Thymus (tissue), 14 donors: ENCODE measurements at places on chromosomes 2 and 18.

DNA sequence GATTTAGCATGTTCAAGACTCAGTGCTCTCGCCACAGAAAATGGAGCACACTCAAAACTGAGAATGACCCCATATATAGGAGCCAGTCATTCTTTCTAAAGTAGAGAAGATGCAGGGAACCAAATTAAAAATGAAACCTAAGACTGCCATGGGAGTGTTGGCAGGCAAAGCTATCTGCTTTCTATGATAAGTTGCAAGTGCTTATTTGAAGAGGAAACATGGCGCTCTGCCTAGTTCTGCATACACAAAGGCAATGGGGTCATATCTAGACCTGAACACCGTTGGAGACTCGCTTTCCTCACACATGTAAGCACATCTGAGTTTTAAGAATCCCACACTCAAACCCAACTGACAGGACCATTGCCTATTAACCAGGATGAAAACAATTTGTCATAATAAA is 292.5 kb downstream of the ALK start:
- H3K36me3 ChIP-seq = no peaks in the 10 kb centered on the region
- no peak for DNase-seq
- H3K4me1 ChIP-seq = no peaks in the 10 kb centered on the region
- no peak overlapping the region for H3K4me3 ChIP-seq
- H3K27me3 ChIP-seq = no peaks in the 10 kb centered on the region

DNA sequence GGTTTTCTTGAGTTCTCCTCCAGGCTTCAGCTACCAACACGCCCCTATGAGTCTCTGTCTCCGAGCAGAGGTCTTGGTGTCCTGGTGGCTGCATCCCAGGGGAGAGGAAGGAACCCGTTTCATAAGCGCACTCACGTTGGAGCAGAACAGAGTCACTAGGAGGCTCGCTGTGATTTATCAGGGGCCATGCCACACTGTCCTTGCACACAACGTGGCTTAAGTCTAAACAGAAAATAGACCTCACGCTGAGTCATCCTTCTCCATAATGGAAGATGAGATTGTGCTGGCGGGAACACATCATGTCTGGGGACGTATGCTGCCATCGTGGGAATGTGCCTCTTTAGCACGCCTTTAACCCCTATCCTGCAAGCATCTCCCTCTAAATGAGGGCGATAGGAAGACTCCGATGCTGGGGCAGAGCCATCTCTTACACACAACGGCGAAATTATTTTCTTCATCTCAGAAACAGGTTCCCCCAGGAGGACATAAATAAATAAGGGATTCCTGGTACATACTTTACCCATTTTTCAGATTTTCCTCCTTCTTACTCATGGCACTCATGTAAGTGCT is 211.4 kb downstream of the KLHL29 start:
- H3K4me1 ChIP-seq = no peaks in the 10 kb centered on the region
- H3K27ac ChIP-seq = no peak overlapping the region
- DNase-seq = no peak
- H3K36me3 ChIP-seq = no peaks in the 10 kb centered on the region
- H3K4me3 ChIP-seq = no peak overlapping the region

DNA sequence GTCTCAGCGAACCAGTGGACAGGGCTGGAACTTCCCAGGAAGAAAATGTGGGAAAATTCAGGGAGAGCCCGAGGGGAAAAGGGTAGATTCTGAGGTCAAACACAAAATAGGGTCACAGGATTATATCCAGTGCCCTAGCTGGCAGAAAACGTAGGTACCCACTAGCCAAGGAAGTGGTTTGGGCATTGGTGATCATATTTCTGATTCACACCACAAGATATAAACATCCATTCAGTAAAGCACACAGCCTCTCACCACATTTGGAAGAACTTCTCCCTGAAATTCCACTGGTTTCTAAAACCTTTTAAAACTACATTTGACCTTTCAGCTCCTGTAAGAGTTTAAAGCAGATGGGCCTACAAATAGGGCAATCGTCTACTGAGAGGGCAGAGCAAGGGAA is 186.9 kb downstream of the TTC32 start:
- no peaks in the 10 kb centered on the region for H3K4me1 ChIP-seq
- DNase-seq = no peak
- no peaks in the 10 kb centered on the region for H3K27me3 ChIP-seq
- no peaks in the 10 kb centered on the region for H3K36me3 ChIP-seq
- no peak overlapping the region for H3K27ac ChIP-seq

DNA sequence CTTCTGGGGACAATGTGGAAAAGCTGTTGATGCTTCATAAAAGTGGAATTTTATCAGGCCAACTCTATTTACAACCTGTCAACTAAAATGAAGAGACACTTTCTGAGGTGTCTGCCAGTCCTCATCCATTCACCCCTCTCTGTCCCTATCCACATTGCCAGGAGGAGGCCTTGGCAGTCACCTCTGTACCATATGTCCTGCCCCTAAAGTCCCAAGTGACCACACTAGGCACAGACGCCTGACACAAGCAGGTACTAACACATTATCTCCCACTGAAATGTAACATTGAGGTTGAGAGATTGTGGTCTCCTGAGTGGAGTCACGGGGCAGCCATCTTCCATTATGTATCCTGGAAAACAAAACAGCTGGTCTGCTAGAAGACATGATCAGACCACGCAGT is 71.4 kb downstream of the OSBPL1A start:
- no peak overlapping the region for H3K27ac ChIP-seq
- no peak for DNase-seq
- H3K27me3 ChIP-seq = no peaks in the 10 kb centered on the region
- no peaks in the 10 kb centered on the region for H3K36me3 ChIP-seq
- no peaks in the 10 kb centered on the region for H3K4me1 ChIP-seq
